Stimulated activated CD8-positive, alpha-beta memory T cell treated with anti-CD3 and anti-CD28 coated beads, Interleukin-4, amount 100 ng/mL, for 1 hour (primary cell): ENCODE measurements at places on chromosomes 13 and 19.

GRCh38 chr19:34430738-34431625 is 2.8 kb downstream of the UBA2 start:
- DNase-seq: peak; percentile 6

DNA sequence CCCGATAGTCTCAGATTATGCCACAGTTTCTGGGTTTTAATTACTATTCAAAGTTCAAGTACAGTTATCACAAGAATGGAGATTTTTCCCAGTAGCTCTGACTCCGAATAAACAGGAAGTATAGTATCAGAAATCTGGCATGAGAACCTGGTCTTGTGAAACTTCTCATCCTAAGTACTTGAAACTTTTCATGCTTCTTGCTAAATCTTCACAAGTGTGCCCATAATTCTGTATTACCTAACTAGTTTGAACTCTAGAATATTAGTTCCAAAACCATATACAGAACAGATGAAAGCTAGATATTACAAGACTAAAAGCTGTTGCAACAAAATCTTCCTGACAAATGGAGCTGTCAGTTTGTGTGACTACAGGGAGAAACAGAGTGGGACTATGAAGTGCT is 70.5 kb upstream of the CSNK1A1L start:
- no peak for DNase-seq

DNA sequence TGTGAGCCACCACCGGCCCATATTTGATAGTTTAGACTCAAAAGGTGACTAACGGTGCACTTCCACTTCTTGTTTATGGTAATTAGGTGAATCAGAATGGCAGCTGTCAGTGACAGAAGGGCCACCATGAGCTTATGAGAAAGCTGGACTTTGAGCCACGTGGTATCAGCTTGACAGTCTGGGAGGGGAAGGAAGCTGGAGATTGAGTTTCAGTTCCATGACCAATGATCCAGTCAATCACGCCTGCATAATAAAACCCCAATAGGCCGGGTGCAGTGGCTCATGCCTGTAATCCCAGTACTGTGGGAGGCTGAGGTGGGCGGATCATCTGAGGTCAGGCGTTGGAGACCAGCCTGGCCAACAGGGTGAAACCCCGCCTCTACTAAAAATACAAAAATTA is 8.2 kb downstream of the EID2B start:
- no peak for DNase-seq

DNA sequence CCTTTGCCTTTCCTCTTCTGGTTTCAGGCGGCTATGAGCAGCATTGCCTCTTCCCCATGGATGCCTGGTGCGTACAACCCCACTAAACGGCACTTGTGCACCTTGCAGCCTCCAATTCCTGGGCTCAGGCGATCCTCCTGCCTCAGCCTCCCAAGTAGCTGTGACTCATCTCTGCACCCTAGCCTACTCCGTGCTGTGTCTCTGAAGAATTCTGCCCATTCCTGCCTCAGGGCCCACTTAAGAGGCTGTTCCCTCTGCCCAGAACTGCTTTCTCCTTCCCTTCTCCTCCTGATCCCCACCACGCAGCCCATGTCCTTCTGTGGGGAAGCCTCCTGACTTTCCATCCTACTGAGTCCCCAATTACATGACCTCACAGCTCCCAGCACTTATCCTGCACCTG is 142.2 kb upstream of the ZNF507 start:
- no peak for DNase-seq

DNA sequence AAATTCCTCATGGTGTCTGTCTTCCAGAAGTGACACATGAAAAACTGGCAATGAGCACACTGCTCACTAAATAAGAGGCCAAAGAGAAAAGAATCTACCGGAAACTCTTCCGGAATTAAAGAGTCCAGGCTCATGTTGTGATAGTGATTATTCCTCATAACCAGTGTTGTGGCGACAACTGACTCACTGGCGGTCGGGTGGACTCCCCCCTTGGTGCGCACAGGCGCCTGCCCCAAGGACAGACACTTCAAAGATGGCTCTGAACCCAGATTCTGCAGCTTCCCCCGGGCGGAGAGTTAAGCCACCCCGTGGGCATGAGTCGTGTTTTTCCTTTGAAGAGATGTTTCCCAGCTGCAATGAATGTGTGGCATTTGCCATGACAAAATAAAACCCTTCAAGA is 10.3 kb downstream of the IL17D start:
- DNase-seq: no peak

DNA sequence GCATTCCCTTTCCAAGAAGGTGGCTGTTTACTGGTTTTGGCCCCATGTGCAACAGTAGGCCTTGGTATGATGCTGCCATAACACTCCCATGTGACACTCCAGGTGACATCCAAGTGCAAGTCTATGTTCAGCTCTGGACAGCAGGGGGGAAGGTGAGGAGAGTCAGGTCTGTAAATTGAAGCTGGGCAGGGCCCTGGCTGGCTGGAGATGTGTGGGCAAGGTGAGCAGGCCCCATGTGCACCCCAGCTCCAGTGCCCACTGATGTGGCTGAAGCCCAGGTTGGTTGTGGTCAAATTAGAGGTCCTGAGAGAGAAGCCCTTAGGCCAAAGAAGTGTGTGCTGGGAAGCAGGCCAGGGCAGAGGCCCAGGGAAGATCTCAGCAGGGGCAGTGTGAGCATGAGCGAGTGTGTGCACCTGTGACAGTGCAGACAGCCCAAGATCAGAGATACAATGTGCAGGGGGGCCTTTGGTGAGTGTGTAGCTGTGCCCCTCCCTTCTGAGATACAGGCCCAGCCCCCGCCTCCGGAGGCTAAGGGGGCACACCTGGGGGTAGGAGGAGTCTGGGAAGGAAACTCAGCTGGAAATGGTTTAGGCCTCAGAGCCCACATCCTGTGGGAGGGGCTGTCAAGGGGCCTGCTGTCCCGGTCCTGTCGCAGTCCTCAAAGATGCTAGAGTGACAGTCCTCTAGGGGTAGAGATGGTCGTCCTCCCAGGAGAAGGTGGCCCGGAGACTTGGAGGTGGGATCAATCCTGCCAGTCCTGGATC is 18.6 kb downstream of the DEDD2 start:
- peak; percentile 57 for DNase-seq

DNA sequence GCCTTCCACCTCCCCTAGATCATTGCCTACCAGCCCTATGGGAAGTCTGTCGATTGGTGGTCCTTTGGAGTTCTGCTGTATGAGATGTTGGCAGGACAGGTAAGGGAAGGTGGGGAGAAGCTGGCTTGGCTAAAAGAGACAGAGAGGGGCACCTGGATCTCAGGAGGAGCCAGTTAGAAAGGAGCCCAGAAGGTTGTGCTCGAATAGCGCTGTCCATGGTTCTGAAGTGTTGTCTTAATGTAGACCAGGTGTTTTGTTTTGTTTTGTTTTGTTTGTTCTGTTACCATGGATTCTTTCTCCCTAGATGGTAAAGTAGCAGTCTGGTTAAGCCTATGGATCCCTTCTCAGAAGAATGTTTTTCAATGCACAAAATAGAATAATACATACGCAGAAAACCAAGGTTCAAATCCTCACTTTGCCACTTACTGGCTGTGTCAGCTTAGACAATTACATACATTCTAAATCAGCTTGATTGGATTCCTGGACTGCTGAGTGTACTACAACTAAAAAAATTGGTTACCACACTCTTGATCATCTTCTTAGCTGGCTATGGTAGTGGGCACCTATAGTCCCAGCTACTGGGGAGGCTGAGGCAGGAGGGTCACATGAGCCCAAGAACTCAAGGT is 5.9 kb upstream of the CACNG7 start:
- no peak for DNase-seq

- no peak for DNase-seq
These were observed 17.3 kb upstream of the KDM4B start for GRCh38 chr19:4951656-4952055.

GRCh38 chr19:15216363-15216762 is 15.6 kb upstream of the NOTCH3 start:
- DNase-seq: no peak

GRCh38 chr13:21813110-21813509 is 142.2 kb downstream of the FGF9 start:
- DNase-seq: no peak

DNA sequence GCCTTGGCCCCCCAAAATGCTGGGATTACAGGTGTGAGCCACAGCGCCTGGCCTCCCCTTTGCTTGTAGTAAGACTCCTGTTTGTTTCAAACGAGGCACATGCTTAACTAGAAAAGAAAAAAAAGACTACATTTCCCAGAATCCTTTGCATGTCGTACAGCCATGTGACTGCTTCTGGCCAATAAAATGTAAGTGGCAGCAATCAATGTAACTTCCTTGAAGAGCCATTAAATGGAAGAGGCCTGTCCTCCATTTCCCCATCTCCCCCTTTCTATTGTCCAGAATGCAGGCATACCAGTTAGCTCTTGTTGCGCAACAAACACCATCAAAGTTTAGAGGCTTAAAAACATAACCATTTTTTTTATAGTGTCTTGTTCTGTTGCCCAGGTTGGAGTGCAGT is 10.4 kb upstream of the GPR32 start:
- DNase-seq: no peak

DNA sequence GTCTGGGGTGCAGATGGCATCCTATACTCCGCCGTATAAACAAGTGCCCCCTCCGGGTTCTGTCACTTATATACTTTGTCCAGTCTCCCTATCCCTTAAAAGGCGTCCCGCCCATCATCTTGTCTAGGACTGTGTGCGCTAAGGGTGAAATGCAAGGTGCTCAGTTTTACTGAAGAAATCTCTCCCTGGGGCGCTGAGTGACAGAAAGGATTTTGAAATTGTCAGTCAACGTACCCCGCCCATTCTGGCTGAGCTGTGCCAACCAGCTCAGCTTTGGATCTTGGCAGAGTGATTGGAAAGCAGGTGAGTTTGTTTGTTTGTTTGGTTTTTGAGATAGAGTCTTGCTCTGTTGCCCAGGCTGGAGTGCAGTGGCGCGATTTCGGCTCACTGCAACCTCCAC is 4.1 kb upstream of the TMEM161A start:
- no peak for DNase-seq

DNA sequence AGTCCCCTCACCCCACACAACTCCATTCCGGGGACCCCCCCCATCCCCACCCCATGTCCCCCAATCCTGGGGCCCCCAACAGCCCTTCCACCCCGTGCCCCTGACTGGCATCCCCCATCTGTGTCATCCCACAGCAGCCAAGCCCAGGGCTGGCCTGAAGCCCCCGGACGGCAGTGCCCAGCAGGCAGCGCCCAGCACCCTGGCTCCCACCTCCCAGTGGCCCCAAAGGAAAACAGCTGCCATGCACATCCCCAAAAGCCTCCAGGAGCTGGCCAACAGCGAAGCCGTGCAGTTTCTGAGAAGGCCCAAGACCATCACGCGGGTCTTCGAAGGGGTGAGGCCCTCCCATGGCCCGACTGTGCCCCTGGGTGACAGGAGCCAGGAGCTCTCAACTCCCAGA is 1.4 kb downstream of the SYNGR4 start:
- no peak for DNase-seq

GRCh38 chr13:22618002-22618401 is 562.8 kb upstream of the SGCG start:
- no peak for DNase-seq

- no peak for DNase-seq
These were observed 166.1 kb downstream of the USP12 start for GRCh38 chr13:27005556-27005955.

GRCh38 chr13:48653472-48653939 is at the start of gene CYSLTR2:
TSS of gene CYSLTR2 (plus strand) at chr13:48653929. CDS start at chr13:48706818, 52,889 bp downstream.
- no peak for DNase-seq

GRCh38 chr19:38252941-38253691 is 3.1 kb downstream of the PPP1R14A start:
- DNase-seq: no peak

DNA sequence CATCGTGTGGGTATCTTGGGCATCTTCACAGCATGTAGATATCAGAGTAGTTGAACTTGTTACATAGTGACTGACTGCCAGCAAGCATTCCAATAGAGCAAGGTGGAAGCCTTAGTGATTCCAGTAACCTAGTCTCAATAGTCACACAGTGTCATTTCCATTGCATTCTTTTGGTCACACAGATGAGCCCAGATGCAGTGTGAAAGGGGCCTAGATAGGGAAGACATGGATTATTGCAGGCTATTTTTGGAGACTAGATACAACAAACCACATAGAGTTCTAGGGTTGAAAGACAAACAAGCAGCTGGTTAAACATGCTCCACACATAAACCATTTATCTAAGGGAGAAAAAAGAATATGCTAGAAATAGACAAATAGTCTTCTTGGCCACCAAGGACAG is 553.5 kb downstream of the DCT start:
- no peak for DNase-seq

DNA sequence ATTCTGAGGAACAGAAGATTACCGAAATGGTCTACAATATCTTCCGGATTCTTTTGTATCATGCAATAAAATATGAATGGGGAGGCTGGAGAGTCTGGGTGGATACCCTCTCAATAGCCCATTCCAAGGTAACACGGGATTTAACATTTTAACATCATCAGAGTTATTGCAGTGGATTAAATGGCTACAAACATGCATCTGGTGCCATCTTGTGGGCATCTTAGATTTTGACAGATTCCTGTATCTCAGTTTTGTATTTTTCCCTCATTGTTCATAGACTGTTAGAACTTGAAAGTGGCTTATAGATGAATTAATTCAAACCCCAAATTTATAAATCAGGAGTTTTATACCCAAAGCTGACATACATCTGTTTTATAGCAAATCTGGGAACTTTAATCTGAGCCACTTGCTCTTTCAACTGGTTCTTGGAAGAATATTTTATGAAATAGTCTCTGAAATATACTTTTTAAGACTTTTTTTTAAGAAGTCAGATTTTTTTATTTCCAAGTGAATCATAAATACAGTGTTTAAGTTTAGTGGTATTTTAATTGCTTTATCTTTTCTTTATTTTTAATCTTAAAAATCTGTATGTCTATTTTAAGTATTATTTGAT is 215.2 kb downstream of the NBEA start:
- no peak for DNase-seq

DNA sequence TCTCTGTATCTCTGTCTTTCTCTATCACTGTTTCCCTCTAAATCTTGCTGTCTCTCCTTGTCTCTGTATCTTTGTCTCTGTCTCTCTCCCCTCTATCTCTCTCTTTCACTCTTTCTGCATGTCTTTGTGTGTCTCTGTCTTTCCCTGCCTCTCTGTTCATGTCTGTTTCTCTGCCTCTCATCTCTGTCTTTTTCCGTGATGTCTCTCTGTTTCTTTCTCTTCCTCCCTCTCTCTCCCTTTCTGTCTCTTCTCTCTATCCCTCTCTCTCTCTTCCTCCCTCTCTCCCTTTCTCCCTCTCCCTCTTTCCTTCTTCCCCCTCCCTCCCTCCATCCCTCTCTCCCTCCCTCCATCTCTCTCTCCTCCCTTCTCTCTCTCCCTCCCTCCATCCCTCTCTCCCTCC is 56.7 kb upstream of the NFIC start:
- DNase-seq: no peak

- DNase-seq: no peak
These were observed 351.2 kb downstream of the DNAJC15 start for GRCh38 chr13:43374621-43375020.

- no peak for DNase-seq
These were observed 270.1 kb downstream of the SLITRK5 start for GRCh38 chr13:87941226-87941625.
